IPS DF 19.7 (cell line): ENCODE measurements at places on chromosomes 1 and 21.

GRCh38 chr1:119978018-119978505 is 81.7 kb upstream of the ADAM30 start:
- DNase-seq, result no peak

GRCh38 chr1:207644166-207644851 is 624 bp upstream of the CR1L start:
- DNase-seq, result no peak

DNA sequence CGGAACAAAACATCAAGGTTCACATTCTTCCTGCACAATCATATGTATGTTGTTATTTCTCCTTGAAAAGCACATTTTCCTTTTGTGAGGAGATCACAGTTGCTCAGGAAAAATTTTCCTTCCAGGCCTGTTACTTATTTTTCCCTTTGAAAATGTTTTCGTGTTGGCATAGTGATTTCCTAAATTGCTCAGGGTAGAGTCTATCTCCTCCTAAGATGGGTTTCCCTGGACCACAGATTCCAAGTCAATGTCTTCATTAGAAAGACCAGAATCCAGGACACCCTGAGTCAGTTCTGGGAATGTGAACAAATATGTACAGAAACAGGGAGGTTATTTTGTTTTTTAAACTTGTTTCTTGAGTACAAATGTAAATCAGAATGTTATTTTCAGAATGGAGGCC is 94.3 kb upstream of the C1orf105 start:
- no peak for DNase-seq

GRCh38 chr1:153507926-153508583 is 27.7 kb downstream of the S100A6 start:
- no peak for DNase-seq

- no peak for DNase-seq
These were observed 70.3 kb downstream of the CD46 start for GRCh38 chr1:207822124-207822601.

DNA sequence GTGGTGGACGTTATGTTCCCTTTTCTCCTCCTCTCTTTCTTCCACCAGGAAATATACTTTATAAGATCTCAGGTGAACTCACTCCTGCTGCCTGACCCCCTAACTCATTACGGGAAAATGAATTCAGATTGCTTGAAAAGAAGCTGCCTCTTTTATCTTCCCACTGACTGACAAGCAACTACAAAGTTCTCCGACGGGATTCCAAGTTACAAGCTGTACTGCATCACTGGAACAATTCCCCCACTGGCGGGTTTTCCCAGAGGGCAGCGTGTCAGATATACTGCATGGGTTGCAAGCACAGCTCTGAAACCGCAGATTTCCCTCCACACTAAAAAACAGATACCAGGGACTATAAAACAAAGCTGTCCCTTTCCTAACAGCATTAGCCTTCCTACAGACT is 390.6 kb downstream of the KCTD3 start:
- DNase-seq, result no peak

DNA sequence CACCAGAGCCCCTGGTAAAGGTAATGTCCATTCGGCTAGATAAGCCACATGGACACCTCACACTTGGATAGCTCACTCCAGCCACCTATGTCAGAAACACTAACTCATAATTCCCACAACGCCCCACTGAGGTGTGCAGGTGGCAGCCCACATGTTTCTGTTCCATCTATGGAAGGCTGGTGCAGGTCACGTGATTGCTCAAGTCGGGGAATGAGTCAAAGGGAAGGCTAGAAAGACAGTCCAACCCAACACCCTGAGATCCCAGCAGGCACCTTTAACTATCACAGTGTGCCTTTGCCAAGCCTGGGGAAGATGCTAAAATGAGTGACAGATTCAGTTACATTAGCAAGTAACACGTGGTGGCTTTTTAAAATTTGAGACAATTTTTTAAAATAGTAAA is 45.3 kb upstream of the KCNE1 start:
- no peak for DNase-seq

DNA sequence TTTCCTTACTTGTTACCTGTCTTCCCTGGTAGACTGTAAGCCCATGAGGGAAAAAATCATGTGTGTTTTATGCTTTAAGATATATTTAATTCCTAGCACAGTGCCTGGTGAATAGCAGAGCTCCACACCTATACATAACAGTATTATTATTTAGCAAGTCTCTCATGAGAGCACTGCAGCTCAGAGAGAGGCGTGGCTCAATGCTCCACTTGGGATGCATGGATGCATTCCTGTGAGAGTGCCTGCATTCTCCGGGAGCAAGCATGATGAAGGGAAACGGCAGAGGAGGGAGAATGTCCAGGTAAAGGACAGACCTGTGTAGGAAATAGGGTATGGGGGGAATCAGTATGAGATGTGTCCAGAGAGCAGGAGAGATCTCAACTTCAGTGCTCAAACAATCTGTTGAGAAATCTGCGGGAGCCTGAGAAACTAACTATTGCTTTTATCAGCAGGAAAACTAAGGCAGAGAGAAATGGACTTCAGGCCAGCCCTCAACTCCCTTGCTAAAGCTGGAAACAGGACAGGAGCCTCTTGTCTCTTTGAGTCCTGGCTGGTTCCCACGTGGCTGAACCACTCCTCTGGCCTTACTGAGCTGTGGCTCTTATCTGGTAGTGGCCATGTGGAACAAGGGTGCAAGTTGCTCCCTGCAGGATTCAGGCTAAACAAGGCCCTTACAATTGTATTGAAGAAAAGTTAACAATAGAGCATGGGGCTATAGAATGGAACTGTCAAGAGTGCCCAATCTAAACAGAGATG is 113.1 kb downstream of the KCNN3 start:
- no peak for DNase-seq

DNA sequence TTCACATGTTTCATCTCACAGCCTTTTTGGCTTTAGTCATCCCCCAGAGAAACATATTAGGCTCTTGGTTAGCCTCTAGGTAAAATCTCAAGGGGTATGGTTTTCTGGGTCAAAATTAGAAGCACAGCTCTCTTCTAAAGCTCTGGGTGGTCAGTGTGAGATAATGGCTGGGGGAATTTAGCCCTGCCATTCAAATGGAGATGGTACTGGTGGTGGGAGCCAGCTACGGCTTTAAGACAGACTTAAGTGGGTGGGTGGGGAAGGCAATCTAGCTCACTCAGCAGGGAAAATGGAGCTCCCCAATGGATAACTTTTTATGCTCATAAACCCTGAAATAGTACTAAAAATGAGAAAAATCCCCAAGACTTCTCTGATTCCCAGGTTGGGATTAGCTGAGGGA is 5.7 kb downstream of the TEX38 start:
- DNase-seq, result no peak

- DNase-seq, result no peak
These were observed 10.6 kb upstream of the S100A11 start for GRCh38 chr1:152047413-152047729.

- DNase-seq, result no peak
These were observed 12.4 kb downstream of the LMNA start for GRCh38 chr1:156126630-156127534.

DNA sequence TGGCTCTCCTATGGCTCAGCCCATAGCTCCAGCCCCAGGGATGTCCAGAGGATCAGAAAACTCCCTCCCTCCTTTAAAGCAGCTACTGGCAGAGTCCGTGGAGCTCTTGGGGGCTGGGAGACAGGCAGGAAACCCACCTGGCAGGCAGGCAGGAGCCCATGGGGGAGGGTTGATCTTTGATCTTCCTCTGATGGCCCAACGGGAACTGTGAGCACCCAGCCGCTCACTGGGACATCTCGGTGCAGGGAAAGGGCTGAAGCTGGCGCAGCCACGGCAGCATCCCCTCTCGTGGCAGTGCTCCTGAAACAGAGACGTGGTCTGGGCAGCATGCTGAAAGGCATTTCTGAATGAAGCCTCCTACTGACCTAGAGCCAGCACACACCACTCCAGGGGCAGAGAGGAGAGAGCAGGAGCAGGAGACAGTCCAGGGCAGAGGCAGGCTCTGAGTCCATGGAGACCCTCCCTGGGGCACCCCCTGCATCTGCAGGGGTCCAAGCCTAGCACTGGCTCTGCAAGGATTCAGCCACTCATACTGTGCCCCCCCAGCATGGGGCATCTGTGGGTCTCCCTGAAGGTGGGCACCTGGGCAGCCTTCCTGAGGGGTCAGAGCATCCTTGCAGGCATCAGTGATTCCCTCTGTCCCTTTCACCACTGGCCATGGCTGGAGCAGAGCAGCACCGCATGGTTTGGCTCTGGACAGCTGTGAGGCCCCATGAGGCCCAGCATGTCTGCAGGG is 4.9 kb upstream of the SLX9 start:
- DNase-seq, result no peak

- DNase-seq, result no peak
These were observed 110.4 kb upstream of the C21orf91 start for GRCh38 chr21:17929510-17929909.

- no peak for DNase-seq
These were observed 15.6 kb downstream of the C1orf159 start for GRCh38 chr1:1100296-1100695.

DNA sequence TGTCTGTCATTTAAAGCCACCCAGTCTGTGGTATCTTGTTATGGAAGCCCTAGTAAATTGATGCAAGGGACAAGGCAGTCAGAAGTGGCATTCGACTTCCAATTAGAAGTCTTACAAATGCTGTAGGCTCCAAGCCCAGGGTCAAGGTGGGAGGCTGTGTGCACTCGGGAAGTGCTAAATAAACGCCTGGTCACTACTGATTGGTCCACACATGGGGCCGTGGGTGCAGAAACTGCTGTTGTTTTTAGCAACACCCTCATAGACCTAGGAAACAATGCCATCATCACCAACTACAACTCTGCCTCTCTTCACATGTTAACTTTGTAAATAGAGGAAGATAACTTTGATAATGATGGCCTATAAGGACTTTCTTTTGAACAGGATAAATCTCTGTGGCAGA is 20.2 kb upstream of the ZBTB21 start:
- DNase-seq, result no peak

DNA sequence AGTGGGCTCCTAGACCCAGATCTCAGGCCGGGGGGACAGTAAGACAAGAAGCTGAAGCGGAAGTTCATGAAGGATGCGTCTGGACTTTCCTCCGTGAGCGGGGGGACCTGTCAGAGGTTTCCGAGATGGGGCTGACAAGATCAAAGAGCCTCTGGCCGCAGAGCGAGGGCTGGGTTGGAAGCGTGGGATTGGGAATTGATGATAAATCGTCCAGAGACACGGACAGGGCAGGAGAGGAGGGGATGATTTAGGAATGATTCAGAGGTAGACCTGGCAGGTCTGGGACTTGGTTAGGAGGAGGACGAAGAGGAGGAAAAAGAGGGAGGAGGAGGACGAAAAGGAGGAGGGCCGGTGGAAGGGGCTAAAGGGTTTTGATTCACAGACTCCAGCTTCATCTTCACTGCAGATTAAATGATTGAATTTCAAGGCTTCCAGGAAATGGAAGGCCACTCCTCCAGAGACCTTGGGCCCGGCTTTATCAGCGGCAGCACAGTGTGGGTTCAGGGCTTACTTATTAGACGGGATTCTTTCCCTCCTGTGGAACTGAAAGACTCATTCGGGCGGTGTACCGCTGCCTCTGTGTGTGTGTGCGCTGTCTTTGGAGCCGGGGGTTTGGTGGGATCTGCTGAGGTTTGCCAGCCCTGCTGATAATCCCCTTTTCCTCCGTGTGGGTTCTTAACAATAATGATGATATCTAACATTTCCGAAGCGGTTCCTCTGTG is 85.7 kb upstream of the SLC45A1 start:
- no peak for DNase-seq

DNA sequence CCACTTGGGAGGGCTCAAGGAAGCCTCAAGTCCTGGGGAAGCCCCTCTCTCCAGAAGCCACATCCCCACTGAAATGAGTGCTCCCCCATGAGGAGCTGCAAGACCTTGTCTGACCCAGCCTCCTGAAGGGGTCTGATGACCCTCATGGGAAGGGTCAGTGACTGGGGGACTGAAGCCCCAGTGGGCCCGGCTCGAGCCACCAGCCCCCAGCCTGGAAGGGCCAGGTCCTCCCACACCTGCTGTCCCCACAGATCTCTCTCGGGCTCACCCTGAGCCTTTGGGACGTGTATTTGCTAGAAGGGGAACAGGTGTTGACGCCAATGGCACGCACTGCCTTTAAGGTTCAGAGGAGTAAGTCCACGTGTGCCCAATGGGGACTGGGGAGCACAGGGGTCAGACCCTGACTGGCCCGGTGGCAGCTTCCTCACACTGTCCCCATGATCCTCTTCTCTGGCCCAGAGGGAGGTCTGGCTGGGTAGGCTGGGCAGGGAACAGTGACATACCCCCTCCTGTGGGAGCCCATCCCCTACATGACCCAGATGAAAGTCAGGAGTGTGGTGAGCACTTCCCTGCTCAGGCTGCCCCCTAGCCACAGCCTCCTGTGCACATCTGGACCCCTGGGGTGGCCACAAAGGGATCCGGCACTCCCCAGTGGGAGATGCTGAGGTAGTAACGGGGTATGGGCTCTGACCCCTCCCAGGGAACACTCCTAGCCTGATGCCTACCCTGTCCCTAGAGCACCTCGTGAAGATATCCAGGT is 12.4 kb upstream of the SRARP start:
- no peak for DNase-seq

DNA sequence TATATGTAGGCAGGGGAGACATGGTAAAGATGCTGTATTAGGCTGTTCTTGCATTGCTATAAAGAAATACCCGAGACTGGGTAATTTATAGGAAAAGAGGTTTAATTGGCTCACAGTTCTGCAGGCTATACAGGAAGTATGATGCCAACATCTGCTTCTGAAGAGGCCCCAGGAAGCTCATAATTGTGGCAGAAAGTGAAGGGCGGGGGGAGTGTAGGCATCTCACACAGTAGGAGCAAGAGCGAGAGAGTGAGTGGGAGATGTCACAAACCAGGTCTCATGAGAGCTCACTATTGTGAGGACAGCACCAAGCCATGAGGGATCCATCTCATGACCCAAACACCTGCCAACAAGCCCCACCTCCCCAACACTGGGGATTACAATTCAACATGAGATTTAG is 21.1 kb downstream of the MAN1A2 start:
- no peak for DNase-seq

- DNase-seq, result no peak
These were observed 21.6 kb downstream of the VPS13D start for GRCh38 chr1:12251442-12251841.

- no peak for DNase-seq
These were observed 601.5 kb upstream of the ZP4 start for GRCh38 chr1:238492271-238492670.

DNA sequence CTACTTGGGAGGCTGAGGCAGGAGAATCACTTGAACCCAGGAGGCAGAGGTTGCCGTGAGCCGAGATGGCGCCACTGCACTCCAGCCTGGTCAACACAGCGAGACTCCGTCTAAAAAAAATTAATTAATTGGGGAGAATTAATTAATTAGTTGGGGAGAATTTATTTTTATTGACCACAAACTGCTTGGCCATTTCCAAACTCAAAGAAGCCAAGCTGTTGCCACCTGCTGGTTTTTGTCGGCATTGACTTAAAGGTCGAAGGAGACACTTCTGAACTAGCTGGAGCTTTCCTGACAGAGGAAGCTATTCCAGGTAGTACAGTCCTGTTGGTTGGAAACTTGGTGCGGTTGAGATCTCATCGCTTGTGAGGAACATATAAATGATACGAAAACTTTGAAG is 13.1 kb downstream of the MAP1LC3C start:
- no peak for DNase-seq
